Fibroblast of skin of back (primary cell): ENCODE measurements at places on chromosomes 4 and X.

DNA sequence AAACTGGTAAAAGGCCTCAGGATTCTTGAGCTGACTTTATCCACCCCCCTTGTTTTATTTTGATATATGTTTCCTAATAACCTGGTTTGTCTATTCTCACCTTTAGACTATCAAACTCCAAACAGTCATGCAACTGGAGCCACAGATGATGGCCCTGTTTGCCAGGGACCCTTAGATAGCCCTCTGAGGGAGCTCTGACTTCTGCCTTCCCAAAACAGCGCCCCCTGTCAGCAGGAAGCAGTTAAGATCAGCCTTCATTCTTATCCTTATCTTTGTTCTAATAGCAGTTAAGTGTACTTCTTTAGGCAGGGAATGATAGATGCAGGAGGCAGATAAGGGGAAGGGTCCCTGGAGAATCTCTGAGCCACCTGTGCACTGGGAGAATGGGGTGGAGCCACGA, 27.5 kb upstream of the CXCL13 start:
- no peak for DNase-seq

- no peak for DNase-seq
Observed at GRCh38 chr4:55336138-55337034, 9.7 kb upstream of the SRD5A3 start.

GRCh38 chr4:155734065-155734464, 24.8 kb upstream of the GUCY1B1 start:
- no peak for DNase-seq

GRCh38 chr4:113293043-113293560, 243.6 kb downstream of the ANK2 start:
- DNase-seq: peak; percentile 50

GRCh38 chr4:188268131-188268908, 129.1 kb downstream of the TRIML1 start:
- DNase-seq: no peak

GRCh38 chr4:189136462-189136861, 804.2 kb upstream of the FRG1 start:
- DNase-seq: no peak

DNA sequence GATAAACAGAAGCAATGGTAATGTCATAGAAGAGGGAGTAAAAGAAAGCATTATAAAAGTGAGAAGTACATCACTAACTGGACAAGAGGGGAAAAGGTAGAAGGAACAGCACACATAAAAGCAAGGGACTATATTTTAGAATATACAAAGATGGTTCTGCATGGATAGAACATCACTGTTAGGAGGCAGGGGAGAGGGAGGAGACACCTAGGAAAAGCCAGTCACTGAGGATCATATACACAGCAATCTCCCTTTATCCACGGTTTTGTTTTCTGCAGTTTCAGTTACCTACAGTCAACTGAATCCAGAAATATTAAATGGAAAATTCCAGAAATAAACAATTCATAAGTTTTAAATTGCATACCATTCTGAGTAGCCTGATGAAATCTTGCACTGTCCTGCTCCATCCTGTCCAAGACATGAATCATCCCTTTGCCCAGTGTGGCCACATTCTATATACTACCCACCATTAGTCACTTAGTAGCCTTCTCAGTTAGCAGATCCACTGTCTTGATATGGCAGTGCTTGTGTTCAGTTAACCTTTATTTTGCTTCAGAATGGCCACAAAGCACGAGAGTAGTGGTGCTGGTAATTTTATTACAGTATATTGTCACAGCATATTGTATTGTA, 74.2 kb downstream of the PPA2 start:
- peak; percentile 92 for DNase-seq

DNA sequence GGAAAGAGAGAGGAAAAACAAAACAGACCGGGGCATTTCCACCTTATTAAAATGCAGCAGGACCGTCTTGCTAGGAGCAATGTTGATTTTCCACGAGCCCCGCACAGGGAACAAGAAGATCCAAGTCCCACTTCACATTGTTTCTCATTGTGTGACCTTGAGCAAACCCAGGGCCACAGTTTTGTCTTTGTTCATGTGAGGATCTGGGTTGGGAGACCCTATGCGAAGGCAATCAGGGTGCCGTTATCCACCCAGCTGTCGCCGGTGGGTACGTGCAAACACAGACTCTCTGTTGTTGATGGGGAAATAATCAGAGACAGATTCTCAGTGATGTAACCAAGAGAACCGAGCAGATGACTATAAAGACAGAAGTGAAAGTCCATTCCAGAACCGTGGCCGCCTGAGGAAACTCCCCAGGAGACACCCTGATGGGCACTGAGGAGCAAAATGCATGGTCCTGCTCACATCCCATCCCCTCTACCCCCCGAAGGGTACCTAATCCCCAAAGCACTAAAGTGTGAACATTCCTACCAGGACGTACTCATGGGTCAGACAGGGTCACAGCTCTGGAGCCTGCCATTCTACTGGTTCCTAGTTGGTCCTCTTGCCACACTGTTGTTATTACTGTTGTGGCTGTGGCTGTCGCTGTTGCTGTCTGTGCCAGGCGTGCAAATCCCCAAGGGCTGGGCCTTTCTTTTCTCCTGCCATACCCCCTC, 102.7 kb upstream of the RBPJ start:
- peak; percentile 44 for DNase-seq

- DNase-seq: peak; percentile 68
Observed at GRCh38 chrX:103530545-103530944, 11.3 kb upstream of the RAB40A start.

DNA sequence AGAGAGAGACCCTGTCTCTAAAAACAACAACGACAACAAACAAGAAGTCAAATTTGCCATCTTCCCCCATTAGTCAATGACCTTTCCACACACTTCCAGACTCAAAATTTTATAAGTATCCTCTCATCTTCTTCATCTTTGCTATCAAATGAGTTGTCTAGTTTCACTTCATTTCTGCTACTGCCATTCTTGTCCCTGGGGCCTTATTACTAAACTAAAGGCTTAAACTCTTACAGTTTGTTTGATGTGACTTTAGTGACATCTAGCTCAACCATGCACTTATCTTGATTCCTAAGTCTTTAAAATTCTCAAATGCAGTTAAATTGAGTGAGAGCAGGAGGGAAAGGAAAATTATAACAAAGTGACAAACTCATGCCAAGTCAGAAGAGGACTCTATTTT, 271.8 kb upstream of the GK2 start:
- no peak for DNase-seq
